NB4 (cell line): ENCODE measurements at places on chromosomes 1 and 21.

GRCh38 chr1:209503196-209503595 is 80.3 kb upstream of the CAMK1G start:
- no peak for DNase-seq

DNA sequence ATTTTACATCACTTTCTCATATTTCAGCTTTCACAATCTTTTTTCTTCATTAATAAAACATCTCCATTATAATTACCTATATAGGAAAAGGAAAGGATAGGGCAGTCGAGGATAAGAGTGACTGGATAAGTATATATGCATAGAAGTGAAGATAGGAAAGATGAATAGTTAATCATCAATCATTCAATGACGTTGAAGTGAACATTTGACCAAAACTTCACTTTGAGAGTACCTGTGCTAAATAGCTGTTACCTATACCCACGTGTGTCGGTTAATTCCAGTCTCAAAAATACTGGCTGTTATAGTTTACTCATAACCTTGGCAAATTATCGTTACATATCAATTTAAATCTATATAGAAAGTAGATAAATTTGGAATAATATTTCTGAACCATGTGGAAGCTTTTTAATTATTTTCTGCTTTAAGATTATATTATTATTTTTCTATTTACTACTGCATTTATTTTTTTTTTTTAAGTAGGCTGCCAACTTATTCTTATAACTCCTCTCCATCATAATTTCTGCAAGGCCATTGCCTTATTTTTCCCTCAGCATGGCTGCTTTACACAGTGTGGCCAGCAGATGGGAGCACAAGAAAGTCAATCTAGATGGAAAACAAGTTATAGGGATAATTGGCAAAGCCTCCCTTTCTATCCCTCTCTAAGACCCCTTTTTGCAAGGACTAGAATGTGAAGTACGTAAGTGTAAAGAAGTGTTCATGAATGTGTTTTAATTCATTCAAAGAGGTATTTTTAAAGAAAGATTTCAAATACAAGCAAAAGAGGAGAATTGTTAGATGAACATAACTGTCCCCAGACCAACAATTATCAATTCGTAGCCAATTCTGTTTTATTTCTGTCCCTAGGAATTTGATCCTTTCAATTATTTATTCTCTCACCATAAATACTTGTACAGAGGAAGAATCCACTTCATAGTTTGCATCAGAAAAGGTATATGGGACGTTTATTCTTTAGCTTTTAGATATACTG is 290.4 kb downstream of the KCNT2 start:
- peak; percentile 34 for DNase-seq

- DNase-seq = no peak
These were observed 43.9 kb downstream of the SKI start for GRCh38 chr1:2271841-2272655.

- DNase-seq = no peak
These were observed 3.3 kb downstream of the OVGP1 start for GRCh38 chr1:111424281-111424680.

- DNase-seq = peak; percentile 62
These were observed 871 bp upstream of the ETS2 start for GRCh38 chr21:38804789-38805327.

DNA sequence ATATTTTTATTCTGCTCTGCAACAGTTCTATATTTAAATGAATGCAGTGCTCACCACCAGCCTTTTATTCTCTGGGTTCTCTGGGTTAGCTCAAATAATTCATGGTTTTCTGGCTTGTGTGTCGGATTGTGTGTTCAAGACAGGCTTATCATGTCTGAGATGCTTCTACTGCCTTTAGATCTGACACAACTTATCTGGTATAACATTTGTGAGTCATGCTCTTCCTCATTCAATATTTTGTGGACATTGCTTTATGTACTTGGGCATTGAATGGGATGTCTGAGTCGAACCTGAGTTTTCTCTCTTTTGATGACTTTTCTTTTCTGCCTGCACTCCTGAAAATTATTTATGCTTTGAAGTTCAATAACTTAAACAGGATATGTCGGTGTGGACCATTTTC is 17.6 kb upstream of the PKP1 start:
- no peak for DNase-seq

GRCh38 chr1:165857046-165857801 is 29.8 kb downstream of the UCK2 start:
- DNase-seq = peak; percentile 88

- no peak for DNase-seq
These were observed 852 bp downstream of the RGS7 start for GRCh38 chr1:241356187-241356518.

GRCh38 chr1:30526652-30527345 is 196.6 kb downstream of the MATN1 start:
- no peak for DNase-seq

DNA sequence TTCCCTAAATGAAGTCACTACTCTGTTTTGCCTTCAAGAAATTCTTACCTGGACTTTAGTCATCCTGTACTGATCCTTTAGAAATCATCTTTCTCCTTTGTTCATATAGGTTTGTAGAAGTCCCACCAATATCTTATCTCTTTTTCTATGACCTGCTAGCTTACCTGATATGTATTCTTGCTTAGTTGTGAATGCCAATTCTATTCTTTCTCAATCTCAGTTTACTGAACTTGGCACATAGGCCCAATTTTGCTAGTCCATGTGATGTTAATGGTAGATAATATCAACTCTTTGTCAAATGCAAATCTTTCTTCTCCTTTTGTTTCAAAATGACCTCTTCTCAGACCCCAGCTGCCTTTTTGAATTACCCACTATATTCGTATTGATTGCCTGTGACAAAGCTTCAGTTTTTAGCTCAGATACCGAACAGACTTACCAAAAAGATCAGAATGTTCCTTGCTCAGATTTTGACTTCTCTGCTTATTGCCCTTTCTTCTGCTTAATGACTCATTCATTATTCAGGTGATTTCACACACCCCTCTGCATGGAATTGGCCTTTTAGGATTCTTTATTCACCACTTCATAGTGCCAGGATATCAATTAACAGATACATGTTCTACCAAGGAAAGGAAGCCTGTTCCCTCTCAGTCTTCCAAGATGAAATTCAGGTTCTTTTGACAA is 20.6 kb downstream of the IPO9 start:
- DNase-seq = no peak

GRCh38 chr1:37631036-37631435 is 3.7 kb downstream of the RSPO1 start:
- DNase-seq = no peak

DNA sequence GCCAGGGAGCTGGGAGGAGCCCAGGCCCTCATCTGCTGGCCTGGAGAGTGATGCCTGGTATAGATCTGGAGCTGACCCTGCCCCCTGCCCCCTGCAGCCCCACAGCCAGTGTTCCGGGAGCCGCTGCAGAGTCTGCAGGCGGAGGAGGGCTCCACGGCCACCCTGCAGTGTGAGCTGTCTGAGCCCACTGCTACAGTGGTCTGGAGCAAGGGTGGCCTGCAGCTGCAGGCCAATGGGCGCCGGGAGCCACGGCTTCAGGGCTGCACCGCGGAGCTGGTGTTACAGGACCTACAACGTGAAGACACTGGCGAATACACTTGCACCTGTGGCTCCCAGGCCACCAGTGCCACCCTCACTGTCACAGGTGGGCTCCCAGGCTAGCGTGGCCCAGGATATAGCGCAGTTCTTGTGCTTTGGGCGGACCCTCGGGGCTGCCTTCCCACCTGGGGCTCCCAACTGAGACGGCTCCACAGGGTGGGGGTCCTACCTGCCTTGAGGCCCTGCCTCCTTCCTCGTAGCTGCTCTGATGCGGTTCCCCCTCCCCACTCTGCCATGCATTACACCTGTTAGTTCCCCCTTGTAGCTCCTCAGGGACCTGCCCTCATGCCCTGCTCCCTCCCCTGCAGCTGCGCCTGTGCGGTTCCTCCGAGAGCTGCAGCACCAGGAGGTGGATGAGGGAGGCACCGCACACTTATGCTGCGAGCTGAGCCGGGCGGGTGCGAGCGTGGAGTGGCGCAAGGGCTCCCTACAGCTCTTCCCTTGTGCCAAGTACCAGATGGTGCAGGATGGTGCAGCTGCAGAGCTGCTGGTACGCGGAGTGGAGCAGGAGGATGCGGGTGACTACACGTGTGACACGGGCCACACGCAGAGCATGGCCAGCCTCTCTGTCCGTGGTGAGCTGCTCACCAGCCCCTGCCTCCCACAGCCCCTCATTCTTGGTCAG is 98.7 kb downstream of the OBSCN start:
- DNase-seq = no peak

DNA sequence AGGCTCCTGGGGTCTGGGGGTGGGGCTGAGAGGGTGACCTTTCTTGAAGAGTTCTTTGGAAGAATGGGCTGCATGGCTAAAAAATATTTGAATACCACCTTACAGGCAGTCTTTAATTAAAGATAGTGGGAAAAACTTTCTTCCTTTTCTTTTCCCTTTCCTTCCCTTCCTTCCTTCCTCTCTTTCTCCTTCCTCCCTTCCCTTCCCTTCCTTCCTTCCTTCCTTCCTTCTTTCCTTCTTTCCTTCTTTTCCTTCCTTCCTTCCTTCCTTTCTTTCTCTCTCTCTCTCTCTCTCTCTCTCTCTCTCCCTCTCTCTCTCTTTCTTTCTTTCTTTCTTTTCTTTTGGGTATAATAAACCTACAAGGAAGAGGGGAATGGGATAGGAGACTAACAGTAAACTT is 77.8 kb upstream of the EDN2 start:
- DNase-seq = no peak

DNA sequence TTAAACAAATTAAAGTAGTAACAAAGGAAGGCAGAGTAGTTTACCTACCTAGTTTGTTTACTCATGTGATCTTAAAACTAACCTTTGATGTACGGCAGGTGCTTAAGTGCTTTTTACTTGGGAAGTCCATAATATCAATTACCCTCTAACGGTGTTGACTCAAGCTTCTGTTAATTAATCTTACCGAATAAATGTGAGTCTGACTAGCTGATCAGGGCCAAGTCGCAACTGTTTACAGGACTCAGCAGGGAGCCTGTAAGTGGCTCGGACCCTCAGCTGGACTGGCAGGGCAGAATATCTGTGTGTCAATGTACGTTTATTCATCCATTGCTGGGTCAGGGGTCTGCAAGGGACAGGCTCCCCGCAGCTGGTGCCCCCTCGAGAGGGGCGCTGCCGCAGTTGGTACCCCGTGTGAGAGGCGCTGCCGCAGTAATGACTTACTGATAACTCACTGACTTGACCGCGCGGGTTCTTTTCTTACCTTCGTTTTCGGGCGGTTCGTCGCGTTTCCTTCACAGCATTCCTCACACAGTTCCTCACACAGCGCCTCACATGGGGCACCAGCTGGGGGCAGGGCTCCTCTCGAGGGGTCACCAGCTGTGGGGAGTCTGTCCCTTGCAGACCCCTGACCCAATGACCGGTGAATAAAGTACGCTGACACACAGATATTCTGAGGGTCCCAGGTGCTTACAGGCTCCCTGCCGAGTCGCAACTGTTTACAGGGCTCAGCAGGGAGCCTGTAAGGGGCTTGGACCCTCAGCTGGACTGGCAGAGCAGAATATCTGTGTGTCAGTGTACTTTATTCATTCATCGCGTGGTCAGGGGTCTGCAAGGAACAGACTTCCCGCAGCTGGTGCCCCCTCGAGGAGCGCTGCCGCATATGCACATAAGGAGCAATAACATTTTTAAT is 3.0 kb downstream of the FMO1 start:
- peak; percentile 50 for DNase-seq

GRCh38 chr1:153775458-153776327 is 486 bp downstream of the SLC27A3 start:
- peak; percentile 90 for DNase-seq

DNA sequence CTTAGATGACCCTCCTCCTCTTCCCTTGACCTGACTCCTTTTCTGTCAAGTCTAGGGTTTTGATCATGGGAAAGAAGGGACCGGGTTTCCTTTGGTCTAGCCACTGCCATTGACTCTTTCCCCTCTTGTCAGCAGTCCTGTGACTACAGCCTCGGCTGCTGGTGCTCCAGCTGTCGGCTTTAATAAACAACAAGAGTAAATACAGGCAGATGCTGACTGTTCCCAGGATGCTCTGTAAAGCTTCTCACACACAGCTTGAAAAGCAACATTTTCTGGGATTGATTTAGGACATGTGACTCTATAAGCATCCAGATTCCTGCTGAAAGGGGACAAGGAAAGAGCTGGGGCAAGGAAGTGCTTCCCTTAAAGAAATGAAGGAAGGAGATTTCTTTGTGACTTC is 53.5 kb upstream of the CTTNBP2NL start:
- no peak for DNase-seq

DNA sequence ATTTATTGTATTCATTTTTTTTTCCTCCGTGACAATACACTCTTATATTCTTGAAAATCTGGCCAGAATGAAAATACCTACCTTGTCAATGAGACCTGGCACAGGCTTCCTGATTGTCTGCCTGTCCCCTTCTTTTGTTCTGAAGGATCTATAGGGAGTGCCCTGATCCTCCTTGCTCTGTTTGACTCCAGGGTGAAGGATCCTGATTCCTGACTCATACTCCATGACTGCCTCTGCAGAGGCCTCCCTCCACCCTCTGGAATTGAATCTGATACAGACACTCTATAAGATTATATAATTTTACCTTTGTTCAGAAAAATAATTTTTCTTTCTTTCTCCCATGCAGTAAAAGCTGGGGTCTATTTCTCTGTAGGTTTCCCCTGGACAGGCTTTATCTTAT is 116.2 kb downstream of the HMCN1 start:
- no peak for DNase-seq

DNA sequence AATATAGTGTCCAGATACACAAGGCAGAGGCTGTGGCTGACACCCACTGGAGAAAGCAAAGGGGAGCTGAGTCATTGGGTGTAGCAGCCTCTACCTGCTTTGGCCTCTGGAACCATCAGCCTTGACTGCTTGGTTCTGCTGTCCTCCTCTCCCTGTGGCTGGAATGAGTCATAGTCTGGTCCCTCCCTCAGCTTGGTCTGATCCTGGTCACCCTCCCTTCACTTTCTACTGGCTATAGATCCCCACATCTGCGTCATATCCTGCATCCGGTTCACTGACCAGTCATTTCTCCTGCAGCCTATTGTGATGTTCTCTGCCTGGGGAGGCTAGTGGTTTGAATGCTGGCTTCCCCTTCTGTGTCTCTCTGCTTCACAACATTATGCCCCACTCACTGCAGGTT is 372.8 kb upstream of the DAB1 start:
- peak; percentile 28 for DNase-seq

GRCh38 chr1:25223471-25223870 is 8.8 kb downstream of the SYF2 start:
- DNase-seq = no peak

DNA sequence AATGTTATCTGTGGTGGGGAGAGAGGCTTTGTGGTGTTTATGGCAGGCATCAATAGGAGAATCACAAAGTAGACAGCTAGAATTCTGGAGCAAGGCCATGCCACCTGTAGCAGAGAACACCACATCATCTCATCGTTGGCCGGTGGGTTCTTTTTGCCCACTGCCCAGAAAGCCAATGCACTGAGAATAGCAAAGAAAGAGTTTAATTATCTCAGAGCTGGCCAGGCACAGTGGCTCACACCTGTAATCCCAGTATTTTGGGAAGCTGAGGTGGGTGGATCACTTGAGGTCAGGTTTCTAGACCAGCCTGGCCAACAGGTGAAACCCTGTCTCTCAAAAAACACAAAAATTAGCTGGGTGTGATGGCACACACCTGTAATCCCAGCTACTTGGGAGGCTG is 99.2 kb upstream of the COG2 start:
- no peak for DNase-seq

GRCh38 chr1:7255303-7256058 is 470.2 kb downstream of the CAMTA1 start:
- no peak for DNase-seq

GRCh38 chr1:247324204-247324787 is 7.4 kb downstream of the ZNF496 start:
- no peak for DNase-seq

GRCh38 chr1:188594542-188595235 is 1765.9 kb downstream of the PLA2G4A start:
- no peak for DNase-seq
